ENCODE measurements at places on chromosomes 3 and 15.

DNA sequence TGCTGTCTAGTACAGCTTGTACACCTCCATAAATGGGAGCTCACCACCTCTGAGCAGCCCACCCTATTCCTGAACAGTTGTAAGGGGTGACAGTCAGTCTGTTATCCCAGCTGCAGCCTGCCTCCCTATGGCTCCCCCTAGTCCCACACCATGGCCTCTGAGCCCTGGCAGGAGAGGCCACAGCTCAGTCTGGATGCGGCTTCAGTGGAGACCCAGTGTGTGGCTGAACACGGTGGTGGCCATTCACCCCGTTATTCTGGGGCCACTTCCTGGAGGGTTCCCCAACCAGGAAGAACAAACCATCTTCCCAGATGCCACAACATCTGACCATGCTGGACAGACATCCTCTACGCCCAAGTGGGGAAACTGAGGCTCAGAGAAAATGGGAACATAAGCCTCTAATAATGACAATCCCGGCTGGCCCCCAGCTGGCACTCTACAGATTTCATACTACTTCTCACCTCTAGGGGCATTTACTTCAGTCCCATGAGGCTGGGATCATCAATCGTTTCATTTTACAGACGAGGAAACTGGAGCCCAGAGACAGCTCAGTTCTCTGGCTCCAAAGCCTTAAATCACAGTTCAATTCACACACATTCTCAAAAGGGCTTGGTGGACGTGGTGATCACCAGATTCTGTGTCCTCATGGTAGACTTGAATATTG lies 9.2 kb upstream of the GRIP2 start:
- DNase-seq = no peak

DNA sequence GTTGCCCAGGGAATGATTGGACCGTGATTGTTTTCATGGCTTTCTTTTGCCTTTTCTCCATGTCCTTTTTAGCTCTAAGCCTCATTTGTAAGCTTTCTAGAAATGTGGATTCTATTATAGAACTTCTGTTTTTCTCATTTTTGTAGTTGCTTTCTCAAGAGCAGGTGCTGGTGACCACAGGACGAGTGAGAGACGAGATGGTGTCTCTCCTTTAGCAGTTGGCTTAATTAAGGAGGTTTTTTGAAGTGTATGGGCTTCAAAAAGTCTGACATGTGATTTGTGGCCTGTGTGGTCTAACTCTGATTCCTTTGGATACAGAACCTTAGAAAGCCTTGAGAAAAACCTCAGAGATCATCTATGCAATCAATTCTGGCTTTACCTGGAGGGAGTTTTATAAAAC lies 292.8 kb downstream of the LPP start:
- no peak for DNase-seq

DNA sequence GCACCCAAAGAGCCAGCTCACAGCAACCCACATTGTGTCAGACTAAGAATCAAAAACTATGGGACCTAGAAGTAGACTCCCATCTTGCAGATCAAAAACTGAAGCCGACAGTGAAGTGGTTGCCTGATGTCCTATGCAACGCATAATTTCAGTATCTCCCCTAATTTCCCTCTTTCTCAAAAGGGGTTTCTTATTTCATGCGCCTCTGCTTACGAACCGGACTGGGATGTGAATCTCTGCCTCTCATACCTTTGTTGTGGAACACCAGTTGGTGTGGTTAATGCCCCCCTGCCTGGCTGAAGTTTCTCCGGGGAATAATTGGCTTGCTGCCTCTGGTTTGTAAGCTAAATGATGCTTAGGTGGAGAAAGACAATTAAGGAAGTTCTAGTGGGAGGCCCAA lies 514 bp upstream of the FAM174B start:
- DNase-seq = no peak

DNA sequence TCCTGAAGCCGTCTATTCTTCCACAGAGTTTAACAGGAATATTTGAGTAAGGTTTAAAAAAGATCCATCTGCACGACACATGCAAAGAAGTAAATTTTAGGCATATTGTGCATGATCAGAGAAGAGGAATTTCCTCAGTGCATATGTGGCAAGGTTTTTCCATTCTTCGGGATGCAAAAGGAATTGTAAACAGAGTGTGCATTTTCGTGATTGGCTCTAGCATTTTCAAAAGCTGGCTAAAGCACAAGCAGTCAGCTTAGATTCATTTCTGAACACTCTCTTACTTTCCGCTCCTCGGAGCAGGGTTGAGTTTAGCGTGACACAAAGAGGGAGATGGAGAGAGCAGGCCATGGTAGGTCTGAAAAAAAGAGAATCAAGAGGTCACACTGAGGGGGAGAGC lies 128.2 kb downstream of the ADAMTS9 start:
- no peak for DNase-seq

- DNase-seq = no peak
These were observed 14.5 kb downstream of the PCSK6 start for GRCh38 chr15:101474983-101475382.

DNA sequence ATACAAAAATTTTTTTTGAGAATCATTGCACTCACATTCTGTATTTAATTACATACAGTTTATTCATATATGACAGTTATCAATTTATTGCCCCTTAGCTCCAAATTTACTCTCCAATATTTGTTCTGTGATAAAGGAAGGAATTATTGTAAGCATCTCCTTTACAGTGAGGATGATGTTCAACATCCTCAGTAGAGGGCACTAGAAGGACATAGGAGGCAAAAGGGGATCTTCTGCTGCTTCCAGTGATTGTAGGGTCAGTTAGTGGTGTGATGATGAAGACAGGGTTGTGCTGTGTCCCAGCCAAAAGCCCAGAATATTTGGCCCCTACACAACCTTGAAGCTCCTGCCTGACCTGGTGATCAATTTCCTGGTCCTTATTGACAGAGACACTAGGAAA lies 89.9 kb upstream of the DCBLD2 start:
- no peak for DNase-seq

GRCh38 chr3:71130471-71131374 lies 452.8 kb downstream of the FOXP1 start:
- peak; percentile 40 for DNase-seq

DNA sequence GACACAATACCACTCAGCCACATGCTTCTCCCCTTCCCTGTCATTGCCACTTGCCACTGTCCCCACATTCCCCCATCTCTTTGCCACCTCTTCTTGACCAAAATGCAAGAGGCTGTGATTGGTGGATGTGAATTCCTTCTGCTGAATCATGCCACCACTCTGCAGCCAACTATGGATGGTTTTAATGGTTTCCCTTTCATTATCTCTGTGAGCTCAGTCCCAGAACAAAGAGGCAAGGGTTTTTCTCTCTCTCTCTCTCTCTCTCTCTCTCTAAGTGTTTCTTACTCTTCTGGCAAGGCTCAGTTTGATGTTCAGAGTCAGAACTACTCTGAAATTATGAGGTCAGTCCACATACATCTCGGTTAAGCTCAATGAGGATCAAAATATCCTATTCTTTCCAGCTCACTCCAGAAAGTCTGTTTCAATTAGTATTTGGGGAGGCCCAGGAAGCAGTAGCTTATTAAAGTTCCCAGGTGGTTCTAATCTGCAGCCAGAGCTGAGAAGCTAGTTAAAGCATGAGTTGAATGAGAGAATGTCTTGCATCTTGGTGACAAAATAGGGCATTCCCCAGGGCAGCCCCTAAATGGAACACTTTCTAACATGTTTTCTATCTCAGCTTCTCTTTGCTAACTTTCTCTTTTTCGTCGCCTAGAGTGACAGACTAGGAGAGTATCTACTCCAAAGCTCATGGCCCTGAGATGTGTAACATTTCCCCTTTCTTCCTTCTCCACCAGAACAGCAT lies 8.5 kb upstream of the ILDR1 start:
- no peak for DNase-seq

- no peak for DNase-seq
These were observed 46.2 kb downstream of the NOX5 start for GRCh38 chr15:69060744-69061143.

DNA sequence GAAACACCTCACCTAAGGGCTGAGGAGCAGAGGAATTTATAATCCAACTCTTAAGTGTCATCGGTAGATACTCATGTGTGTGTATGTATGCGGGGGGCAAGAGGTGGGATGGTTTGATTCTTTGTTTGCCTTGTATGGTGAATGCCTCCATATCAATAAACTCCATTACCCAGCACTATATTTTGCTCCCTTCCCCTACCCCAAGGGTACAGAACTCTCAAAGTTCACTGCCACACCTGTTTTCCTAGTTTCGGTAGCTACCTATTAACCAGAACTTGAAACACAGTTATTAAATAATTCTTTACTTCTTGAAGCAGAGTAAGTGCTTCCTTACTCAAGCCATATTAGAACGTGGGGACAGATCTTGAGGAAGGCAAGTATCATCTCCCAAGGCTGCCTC lies 400.8 kb upstream of the SUCLG2 start:
- no peak for DNase-seq

DNA sequence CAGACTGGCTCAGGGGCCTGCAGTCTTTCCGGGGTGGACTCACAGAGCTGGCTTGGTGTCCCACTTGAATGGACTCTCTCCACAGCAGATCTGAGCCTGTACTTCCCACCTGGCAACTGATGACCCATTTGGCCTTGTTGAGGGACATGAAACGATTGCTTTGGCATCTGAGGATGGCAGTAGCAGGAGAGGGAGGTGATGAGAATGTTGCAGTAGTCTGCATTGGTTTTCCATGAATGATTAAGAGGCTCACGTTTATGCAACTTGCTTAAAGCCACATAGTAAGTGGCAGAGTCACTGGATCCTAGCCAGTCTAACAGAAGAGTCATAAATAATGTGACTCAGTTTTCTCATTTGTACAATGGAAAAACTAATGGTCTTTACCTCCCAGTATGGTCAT lies 21.9 kb downstream of the IL20RB start:
- no peak for DNase-seq

DNA sequence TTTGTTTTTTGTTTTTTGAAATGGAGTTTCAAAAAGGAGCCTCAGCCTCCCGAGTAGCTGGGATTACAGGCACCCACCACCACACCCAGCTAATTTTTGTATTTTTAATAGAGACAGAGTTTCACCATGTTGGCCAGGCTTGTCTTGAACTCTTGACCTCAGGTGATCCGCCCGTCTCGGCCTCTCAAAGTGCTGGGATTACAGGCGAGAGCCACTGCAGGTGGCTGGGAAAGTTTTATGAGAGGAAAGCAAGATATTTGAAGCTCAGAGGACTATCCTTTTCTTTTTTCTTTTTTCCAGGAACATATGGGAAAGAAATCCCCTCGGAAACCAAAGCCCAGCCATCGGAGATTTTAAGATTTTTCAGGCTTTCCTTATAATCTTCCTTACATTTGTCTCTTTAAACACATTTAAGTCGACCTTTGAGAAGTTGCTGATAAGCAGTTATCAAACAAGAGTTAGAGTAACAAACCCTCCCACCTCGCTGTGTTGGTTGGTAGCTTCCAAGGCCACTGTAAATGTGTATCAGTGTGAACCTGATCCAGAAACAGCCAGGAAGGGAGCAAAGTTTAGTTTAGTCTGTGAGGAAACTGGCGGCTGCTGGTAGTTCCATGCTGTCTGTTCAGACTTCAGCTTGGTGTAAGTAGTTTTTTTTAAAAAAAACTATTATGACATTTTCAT lies 34.5 kb upstream of the MAP3K13 start:
- no peak for DNase-seq

GRCh38 chr15:42065033-42065432 lies 29.3 kb downstream of the PLA2G4D start:
- no peak for DNase-seq

All from stimulated activated CD8-positive, alpha-beta memory T cell treated with anti-CD3 and anti-CD28 coated beads, Interleukin-7, amount 100 ng/mL, for 24 hours (primary cell).